ENCODE measurements at places on chromosomes 1 and 21.
A peak's percentile ranks its signal among the peaks of the same experiment; 100 is the strongest.

- DNase-seq, result no peak
These were observed 104.9 kb downstream of the TENT5C start for GRCh38 chr1:117710710-117711109.

DNA sequence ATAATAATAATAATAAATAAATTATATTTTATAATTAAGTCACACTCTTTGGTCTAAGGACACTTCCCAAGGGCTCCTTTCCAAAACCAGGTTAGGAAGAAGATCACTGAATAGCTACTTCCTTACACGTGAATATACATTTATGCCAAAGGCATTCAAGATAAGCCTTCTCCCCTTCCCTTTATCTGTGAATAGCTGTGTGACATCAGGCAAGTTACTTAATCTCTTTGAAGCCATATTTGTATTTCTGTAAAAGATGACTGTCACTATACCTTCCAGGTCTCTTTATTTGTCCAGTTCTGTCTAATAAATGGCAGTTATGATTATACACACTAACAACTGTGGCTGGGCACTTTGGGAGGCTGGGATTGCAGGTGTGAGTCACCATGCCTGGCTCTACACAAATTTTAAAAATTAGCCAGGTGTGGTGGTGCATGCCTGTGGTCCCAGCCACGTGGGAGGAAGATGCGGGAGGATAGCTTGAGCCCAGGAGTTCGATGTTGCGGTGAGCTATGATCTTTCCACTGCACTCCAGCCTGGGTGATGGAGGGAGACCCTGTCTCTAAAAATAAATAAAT, 5.5 kb upstream of the RNF11 start:
- DNase-seq, result no peak

GRCh38 chr1:208029381-208030287, 118.7 kb upstream of the CD34 start:
- DNase-seq, result peak; percentile 84

- DNase-seq, result peak; percentile 2
These were observed 365.5 kb upstream of the SGIP1 start for GRCh38 chr1:66168467-66168887.

GRCh38 chr21:43209575-43210453, 41.0 kb downstream of the CRYAA start:
- no peak for DNase-seq

DNA sequence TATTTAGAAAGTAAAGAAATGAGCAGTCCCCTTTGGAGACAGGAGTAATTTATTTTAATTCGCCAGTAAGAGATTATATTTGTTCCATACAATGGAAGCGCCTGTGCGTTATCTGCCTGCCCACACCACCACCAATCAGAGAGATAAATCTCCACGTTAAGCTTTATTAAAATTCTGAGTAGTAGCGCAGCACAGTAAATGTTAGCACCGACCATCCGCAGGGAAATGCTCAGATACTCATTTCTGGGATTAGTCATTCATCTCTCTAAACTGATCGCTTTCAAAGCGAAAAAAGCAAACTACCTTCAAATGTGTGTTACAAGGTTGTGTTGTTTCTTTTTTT, 1.2 kb downstream of the ETS2 start:
- DNase-seq, result peak; percentile 36

- no peak for DNase-seq
These were observed 11.0 kb downstream of the GJA4 start for GRCh38 chr1:34803770-34804169.

Data from foreskin fibroblast (primary cell).